ENCODE measurements at places on chromosomes 16 and 17.

GRCh38 chr17:33653399-33653788 lies 360.3 kb upstream of the ASIC2 start:
- DNase-seq, result no peak

GRCh38 chr16:2457267-2457666 lies 2.6 kb upstream of the TEDC2 start:
- DNase-seq, result no peak

DNA sequence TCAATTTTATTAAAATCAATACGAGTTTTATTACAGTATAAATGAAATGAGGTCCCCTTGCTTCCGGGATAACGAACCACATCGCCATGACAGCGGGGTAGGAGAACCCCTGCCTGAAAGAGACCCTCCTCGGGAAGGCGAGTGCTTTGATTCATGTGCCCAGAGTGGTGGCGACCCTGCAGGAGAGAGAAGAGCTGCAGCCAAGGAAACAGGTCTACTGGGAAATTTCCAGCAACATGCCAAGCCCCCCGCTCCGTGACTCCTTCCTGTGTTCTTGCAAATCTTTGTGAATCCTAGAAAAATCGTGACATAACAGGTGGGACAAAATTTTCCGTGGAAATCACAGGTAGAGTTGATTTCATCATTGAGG lies 162.5 kb downstream of the WSCD1 start:
- no peak for DNase-seq

DNA sequence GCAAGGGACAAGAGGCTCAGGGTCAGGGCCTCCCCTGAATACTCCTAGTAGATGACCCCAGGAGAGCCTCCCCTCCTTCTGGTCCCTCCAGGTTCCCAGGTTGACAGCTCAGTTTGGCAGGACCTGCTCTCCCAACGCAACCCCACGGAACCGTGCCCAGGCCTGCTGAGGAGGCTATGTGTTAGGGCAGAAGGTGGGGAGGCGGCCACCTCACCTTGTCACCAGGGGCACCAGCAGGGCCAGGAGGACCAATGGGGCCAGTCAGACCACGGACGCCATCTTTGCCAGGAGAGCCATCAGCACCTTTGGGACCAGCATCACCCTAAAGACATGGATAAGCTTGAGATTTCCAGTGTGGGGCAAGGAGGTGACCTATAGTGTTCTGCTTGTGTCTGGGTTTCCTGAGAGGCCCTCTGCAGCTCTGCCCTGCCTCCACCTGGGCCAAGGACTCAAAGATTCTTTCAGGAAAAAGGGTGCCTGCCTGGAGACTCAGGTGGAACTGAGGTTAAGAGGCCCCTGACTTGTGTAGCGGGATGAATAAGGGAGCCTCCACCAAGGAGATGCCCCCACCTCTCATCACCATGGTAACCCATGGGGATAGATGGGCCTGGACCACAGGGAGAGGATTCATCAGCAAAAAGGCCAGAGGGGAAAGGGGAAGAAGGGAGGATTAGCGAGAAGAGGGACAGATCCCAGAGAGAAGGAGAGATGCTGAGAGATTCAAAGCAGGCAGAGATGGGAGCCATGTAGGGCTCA lies 10.7 kb downstream of the COL1A1 start:
- no peak for DNase-seq

GRCh38 chr17:7191571-7192270 lies 12.6 kb upstream of the ASGR1 start:
- DNase-seq, result no peak

DNA sequence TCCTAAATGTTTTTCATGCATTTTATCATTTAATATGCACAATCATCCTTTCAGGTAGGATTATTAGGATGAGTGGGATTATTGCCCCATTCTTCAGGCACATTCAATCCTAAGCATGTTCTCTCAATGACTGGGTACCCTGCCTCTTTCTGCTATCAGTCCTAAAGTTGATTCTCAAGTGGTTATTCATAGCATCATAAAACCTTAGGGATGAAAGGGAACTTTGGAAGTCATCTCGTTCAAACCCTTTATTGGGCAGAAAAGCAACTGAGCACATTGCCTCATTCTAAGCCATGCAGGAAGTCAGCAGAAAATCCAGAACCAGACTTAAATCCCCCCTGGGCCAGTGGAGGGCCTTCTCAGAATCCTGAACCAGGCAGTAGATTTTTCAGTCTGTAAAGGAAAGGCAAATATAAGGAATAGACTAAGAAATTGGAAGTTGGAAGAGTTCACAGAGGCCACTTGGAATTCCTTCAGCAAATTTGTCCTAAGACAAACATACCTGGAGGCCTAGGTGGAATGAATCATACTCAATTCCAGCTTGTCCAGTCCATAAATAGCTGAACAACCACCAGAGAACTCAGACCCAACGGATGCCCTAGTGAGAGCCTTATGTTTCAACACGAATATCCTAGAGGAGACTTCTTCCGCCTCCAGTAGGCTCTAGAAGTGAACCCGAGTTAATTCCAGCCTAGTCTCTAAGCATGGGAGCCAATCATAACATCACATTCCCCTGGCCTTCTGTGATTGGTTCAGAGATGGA lies 62.7 kb downstream of the IRX6 start:
- DNase-seq, result no peak

DNA sequence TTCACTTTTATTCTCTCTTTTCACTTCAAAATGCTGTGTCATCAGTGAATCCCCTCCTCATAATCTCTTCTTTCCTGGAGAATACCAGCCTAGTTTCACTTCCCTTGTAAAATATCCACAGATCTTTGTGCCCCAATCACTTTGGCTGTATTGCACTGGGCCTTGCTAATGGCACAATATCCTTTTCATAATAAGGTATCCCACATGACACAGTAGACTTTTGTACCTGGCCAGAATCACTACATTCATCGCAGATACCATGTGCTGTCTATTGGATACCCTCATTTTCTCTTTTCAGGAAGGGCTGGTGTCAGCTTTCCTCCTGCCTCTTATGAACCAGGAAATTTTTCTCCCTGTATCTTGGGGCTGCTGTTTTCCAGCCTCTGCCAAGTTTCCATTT lies 25.7 kb upstream of the TOX3 start:
- DNase-seq, result no peak

DNA sequence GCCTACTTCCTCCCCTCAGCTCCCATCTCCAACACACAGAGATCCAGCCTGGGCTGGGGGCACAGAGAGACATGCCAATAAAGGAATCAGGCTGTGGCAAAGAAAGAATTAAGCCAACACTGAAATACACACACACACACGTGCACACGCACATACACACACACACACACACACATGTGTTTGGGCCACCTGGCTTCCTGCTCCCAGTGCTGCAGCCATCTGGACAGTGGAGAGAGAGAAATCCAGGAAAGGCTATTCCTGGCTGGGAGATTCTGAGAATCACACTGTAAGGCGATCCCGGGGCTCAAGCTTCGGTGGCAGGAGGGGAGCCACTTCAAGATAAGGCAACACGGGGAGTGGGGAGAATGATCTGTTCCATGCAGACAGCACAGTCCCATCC lies 72.4 kb downstream of the NOG start:
- no peak for DNase-seq

GRCh38 chr16:81514568-81515258 lies 70.1 kb downstream of the CMIP start:
- DNase-seq, result no peak

DNA sequence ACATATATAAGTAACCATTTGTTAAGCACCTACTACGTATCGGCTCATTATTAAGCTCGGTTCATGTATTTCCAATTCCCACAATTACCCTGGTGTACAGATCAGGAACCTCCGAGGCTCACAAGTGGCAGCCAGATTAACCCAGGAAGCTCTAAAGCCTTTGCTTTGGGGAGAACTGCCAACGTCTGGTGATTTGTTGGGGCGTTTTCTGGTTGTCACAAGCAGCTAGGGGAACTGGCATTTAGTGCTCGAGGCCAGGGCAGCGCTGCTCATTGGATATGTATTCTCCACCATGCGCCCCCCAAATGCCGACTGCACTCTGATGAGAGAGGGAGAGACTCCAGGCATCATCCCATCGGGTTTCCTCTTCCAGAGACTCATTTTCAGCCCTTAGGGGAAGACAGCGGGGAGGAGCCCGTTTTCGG lies 541 bp downstream of the ZNF18 start:
- DNase-seq, result peak; percentile 33

All from stimulated activated CD8-positive, alpha-beta memory T cell treated with anti-CD3 and anti-CD28 coated beads, Interleukin-2, amount 100 ng/mL, for 48 hours (primary cell).